ENCODE measurements at places on chromosomes 16 and 17.

DNA sequence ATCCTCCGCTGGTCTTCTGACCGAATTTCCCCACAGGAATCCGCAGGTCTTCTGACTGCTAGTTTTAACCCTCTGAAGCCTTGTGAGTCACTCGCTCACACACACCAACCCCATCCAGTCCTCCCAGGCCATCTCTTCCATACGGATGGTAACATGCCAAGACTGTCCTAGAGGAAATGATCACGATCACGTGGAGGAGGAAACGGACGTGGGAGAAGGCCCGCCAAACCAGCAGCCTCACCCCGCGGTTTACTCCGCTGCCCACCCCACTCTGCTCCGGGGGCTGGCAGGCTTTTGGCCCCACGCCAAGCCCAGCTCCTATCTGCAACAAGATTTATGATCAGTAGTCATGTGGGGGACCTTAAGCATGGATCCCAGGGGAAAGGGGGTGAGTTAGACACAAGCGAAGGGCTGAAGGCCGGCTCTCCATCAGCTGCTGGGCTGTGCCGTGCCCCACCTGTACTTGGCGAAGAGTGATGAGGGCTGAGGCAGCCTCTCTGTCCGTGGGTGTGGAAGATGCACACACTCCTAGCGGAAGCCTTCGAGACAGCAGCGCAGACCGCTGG lies 1.5 kb upstream of the FAAP100 start:
- DNase-seq: no peak

GRCh38 chr16:50306287-50306686 lies 39.9 kb downstream of the ADCY7 start:
- DNase-seq: no peak

DNA sequence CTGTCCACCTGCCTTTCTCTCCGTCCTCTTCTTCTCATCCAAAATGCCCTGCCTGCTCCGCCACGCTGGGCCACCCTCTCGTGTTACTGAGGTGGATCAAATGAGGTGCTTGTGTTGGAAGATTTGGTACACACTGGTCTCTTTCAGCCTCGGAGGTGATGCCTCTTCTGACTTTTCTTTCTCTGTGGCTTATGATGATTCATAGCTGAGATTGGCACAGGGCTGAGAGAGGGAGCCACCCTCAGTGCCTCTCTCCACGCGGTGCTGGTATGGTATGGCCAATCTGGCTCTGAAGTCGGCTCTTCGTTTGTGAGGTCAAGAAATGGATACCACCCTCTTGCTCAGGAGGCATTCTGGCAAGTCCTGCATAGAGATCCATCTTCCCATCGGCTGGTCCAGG lies 82.4 kb downstream of the PLCG2 start:
- no peak for DNase-seq

GRCh38 chr16:67451704-67452435 lies 20.9 kb downstream of the HSD11B2 start:
- no peak for DNase-seq

GRCh38 chr17:80950466-80951120 lies 41.0 kb upstream of the CHMP6 start:
- no peak for DNase-seq

DNA sequence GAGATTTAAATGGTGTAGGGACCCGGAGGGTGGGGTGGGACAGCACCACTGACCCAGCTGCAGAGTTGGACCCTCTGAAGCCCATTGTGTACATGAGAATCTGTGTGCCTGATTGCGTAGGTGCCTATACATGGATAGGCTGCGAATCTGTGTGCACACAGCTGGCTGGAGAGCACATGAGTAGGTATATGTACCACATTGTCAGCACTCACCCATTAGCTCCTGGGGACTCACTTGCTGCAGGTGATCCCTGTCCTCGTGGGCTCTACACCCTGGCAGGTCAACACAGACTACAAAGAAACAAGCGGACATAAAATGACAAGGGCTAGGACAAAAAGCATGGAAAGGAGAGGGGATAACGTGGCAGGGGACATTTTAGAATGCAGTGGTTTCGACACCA lies 11.3 kb upstream of the CETP start:
- DNase-seq: no peak

GRCh38 chr17:22217135-22217534 lies 524.8 kb downstream of the KCNJ18 start:
- no peak for DNase-seq

GRCh38 chr17:34375426-34375997 lies 12.5 kb upstream of the CCL1 start:
- no peak for DNase-seq

DNA sequence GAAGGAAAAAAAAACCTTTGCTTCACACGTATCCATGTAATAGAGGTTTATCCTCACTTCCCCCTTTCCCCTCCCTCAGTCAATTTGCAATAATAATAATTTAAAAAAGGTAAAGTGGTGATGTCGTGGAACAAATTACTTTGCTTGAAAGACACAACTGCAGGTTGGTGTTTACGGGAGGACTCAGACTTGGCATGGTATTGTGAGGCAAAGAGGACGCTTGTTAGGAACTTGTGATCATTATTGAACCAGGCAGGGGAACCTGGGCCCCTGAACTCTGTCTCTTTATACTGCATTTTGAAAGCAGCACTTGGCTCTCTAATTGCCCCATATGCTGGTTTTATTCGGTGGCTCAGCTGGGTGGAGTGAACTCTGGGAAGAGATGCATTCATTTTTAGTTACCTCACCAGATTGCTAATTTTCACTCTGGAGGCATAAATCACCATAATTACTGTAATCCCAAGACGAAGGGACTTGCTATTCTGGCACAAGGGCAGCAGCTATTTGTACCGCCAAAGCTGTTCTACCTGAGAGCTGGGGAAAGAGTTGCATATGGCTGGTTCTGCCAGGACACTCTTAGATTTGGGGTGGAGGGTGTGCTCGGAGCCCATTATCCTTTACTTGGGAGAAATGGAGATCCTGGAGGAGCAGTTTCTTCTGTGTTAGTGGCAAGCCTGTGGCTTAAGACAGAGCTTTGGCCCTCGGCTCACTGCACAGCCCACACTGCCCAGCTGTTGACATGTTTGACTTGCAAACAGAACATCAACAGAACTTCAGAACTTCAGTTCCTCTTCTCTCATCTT lies 5.7 kb upstream of the DHX8 start:
- DNase-seq: no peak

DNA sequence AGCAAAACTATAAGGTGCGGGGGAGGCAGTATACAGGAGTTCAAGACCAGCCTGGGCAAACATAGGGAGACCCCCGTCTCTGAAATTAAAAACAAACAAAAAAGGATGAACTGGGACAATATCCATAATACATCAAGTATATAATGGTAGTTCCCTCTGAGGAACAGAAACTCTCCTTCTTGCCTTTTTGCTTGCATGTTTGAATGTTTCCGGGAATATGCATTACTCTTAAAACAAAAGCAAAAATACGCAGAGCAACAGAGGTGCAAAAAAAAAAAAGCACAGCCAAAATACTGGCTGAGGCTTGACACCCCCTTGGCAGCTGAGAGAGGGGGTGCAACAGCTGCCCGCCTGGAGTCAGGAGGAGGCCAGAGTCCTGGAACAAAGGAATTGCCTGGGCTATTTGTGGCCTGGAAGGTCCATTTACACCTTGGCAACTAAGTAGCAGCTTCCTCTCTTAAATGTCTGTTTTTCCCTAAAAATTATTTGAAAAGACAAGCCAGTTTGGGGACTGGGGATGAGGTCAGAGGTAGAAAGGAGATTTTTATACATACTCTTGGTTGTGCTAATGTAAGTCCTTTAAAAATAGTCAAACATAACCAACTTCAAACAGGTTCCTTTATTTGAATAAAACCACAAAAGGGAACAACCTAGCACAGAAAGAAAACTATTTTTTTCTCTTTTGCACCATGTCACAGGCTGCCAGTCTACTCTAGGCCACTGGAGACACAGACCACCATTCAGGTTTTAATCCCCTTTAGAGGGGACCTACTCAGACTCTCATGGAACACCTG lies 19.5 kb downstream of the USP7 start:
- DNase-seq: no peak

DNA sequence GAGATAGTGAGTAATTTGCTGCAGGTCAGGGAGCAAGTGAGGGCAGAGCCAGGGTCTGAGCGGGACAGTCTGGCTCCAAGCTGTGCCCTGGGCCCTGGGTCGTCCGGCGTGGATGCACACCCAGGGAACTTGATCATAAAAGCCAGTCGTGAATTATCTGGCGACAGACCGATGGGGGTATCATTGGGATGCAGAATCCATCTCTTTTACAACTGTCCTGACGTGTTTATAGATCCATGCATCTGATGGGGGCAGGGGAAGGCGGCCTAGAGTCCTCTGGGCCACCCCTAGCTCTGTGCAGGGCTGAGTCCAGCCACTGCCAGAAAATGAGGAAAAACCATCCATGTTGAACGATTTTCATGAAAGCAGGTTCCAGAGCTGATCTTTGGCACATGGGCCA lies 332.8 kb downstream of the C16orf95 start:
- no peak for DNase-seq

DNA sequence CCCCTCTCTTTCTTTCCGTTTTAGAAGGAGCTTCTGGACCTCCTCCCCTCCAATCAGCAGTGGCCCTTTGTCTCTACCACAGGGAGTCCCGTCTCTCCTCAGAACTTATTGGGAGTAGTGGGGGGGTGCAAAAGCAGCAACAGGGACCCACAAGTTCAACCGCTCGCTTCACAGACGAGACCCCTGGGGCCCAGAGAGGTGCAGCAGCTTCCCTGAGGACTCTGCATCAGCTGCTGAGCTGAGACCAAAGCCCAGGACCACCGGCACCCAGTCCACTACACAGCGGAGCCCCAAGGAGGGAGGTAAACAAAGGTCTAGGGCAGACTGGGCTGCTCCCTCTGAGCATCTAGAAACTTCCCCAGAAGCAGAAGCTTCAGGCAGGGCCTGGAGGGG lies 123.9 kb downstream of the SDK2 start:
- DNase-seq: no peak

DNA sequence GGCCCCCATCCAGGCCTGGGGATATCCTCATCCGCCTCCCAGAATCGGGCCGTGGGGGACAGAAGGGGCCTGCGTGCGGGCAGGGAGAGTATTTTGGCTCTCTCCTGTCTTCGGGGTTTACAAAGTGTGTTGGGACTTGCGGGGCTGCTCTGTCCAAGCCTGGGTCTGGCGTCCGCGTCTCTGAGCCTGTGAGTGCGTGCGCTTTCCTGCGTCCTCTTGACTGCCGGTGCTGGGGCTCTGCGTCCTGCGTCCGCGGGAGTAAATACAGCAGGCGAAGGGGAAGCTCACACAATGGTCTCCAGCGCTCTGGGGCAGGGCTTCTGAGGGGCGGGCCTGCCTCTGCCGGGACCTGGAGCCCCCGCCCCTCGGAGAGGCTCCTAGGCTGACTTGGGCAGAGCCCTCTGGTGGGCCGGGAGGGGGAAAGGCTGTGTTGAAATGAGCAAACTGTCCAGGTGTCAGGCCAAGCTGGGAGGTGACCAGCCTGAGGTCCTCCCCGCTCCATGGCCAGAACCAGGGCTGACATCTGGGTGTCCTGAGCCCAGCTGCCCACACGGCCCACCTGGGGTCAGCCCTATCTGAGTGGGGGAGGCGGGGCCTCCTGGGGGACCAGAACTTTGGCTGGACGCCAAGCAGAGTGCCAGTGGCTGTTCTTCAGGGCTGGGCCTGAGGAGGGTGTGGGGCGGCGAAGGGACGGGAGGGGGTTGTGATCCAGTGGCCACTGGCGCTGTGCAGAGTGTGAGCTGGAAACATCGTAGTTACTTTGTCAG lies 233.6 kb downstream of the SEC14L1 start:
- DNase-seq: peak; percentile 96

GRCh38 chr16:10984509-10984908 lies 40.1 kb downstream of the CLEC16A start:
- no peak for DNase-seq

- no peak for DNase-seq
Measured at GRCh38 chr17:72603420-72604242, 482.8 kb downstream of the SOX9 start.

DNA sequence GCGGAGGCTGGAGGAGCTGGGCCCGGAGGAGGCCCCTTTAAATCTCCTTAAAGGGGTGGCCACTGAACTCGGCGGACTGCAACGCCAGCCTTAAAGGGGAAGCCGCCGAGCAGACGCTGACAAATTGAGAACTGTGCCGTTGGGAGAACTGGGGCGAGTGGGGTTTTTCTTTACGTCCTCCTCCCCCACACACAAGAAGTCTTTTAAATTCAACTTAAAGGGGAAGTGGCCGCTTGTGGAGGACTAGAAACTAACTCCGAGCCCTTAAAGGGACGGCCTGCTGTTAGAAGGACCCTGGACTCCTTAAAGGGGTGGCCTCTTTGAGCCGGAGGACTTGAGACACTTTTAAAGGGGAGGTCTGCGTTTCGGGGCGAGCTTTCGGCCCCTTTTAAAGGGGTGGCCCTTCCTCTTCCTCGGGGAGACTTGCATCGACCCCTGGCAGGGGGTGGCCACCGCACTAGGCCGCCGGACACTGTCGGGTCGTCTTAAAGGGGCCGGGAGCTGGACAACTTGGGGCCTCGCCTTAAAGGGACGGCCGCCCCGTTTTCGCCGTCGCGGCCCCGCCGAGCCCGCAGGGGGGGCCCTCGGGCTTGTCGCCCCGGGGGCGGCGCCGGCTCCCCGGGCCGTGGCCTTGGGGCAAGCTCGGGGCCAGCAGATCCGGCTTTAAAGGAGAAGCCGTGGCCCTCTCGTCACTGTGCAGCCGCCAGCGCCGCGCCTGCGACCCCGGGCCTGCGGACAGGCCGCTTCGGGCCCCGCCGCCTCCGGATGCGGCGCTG lies 688 bp downstream of the FBRS start:
- peak; percentile 94 for DNase-seq
